ENCODE measurements at places on chromosomes 6 and 20.

- DNase-seq = no peak
Observed at GRCh38 chr6:52152711-52153160, 33.4 kb upstream of the IL17A start.

- DNase-seq = no peak
Observed at GRCh38 chr6:53344969-53345368, 3.8 kb downstream of the ELOVL5 start.

- no peak for DNase-seq
Observed at GRCh38 chr6:128363020-128363813, 157.2 kb downstream of the PTPRK start.

DNA sequence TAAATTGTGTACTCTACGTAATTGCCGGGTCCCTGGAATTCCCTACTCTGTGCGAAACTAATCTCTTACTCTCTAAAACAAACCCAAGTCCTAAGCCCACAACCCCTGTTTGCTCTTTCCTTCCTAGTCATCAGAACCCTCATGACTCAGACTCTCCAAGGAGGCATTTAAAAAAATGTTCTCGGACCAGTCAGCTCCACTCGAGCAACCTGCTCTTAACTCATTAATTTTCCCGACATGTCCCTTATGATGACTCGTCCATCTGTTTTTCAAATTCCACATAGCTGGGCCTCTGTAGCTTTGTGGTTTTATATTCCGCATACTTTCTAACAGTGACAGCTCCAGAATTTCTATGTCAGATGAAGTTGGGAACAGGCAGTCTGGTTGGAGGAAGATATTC is 2.6 kb upstream of the MUC22 start:
- no peak for DNase-seq

- DNase-seq = no peak
Observed at GRCh38 chr6:7763881-7764280, 38.0 kb downstream of the BMP6 start.
